B cell (primary cell): ENCODE measurements at places on chromosomes 11 and 22.

GRCh38 chr11:47946682-47947559 lies 33.4 kb upstream of the PTPRJ start:
- peaks cover 38% of the 10 kb centered on the region for H3K4me1 ChIP-seq
- H3K27me3 ChIP-seq, result no peaks in the 10 kb centered on the region
- no peaks in the 10 kb centered on the region for H3K36me3 ChIP-seq
- H3K4me3 ChIP-seq, result no peak overlapping the region

DNA sequence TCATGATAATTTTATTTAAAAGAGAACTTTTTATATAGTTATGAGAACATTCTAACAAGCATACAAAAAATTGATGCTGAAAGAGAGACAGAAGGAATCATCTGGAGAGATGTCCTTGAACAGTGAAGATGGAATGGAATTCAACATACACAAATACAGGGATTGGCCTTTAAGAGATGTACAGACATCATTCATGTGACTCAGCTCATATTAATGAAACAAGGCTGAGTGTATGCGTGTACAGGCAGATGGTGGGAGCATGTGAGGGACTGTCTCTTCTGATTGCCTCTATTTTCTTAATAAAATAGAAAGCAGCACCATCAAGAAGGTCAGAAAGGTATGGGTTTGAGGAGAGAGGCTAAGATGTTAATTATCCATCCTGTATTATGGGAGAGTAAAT lies 793.3 kb downstream of the CNTN5 start:
- H3K36me3 ChIP-seq, result no peaks in the 10 kb centered on the region
- no peaks in the 10 kb centered on the region for H3K27me3 ChIP-seq
- H3K4me3 ChIP-seq, result no peak overlapping the region
- H3K27ac ChIP-seq, result no peak overlapping the region
- DNase-seq, result no peak
- H3K4me1 ChIP-seq, result no peaks in the 10 kb centered on the region

DNA sequence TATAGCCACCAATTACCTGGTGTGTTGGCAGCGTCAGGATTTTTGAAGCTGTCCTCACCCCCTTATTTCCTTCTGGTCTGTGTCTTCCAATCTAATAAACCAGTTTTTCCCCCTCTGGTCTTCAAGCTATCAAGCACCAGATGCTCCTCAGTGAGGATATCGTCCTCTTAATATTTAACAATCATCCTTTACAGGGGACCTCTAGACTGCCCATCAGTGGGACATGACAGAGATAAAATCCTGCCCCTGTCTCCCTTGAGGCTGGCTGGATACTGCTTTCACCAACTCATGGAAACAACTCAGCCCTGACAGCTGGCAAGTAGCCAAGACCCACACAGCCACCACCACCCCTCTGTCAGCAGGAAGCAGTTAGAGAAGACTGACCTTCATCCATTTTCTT lies 421.0 kb upstream of the API5 start:
- no peaks in the 10 kb centered on the region for H3K4me1 ChIP-seq
- H3K36me3 ChIP-seq, result no peaks in the 10 kb centered on the region
- DNase-seq, result no peak
- no peak overlapping the region for H3K4me3 ChIP-seq
- H3K27me3 ChIP-seq, result no peaks in the 10 kb centered on the region

GRCh38 chr11:45234306-45235006 lies 51.7 kb downstream of the SYT13 start:
- H3K4me3 ChIP-seq, result no peak overlapping the region
- no peak for DNase-seq
- no peak overlapping the region for H3K27ac ChIP-seq
- H3K36me3 ChIP-seq, result no peaks in the 10 kb centered on the region
- H3K27me3 ChIP-seq, result peaks cover 6% of the 10 kb centered on the region

- peaks cover 5% of the 10 kb centered on the region for H3K4me1 ChIP-seq
- H3K36me3 ChIP-seq, result no peaks in the 10 kb centered on the region
- no peak overlapping the region for H3K4me3 ChIP-seq
- no peak for DNase-seq
Measured at GRCh38 chr22:23722160-23722559, 28.8 kb downstream of the ZNF70 start.

DNA sequence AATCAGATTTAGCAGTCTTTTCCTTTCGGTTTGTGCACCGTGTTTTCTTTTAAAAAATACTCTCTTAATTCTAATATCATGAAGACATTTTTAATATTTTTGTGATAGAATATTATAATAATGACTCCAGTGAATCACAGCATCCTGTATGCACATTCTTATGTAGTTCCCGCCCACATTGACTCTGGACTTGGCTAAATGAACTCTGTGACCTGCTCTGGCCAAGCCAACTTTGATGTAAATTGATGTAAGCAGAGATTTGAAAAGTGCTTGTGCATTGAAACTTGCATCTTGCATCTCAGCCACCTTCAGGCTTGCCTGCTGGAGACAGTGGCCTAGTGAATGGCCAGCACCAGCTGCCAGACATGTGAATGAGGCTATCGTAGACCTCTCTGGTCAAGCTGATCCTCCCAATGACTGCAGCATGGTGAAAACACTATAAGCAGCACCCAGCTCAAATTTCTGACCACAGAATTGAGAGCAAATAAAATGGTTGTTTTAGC lies 29.2 kb upstream of the PGM2L1 start:
- H3K4me1 ChIP-seq, result no peaks in the 10 kb centered on the region
- no peak overlapping the region for H3K27ac ChIP-seq
- no peaks in the 10 kb centered on the region for H3K27me3 ChIP-seq

DNA sequence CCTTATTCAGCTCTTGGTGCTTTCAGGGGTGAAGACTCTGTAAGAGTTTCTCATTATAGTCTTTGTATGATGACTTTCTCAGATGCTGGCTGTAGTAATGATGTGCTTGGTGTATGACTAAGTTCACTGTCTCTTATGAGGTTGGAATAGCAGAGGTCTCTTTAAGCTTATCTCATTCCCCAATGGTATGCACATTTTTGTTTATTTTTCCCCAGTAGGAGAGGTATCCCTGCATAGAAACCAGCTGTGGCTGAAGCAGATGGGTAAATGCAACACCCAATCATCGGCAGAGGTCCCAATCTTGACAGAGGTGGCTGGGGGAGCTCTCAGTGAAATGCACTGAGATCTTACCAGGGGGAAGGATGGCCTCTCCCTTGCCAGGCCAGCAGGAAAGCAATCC lies 34.6 kb downstream of the BBOX1 start:
- DNase-seq, result no peak
- no peak overlapping the region for H3K4me3 ChIP-seq
- H3K27ac ChIP-seq, result no peak overlapping the region
- H3K27me3 ChIP-seq, result no peaks in the 10 kb centered on the region

- peak; percentile 14 for DNase-seq
- H3K27me3 ChIP-seq, result peaks cover 9% of the 10 kb centered on the region
- no peaks in the 10 kb centered on the region for H3K36me3 ChIP-seq
Measured at GRCh38 chr11:120254788-120255518, 15.0 kb downstream of the POU2F3 start.

DNA sequence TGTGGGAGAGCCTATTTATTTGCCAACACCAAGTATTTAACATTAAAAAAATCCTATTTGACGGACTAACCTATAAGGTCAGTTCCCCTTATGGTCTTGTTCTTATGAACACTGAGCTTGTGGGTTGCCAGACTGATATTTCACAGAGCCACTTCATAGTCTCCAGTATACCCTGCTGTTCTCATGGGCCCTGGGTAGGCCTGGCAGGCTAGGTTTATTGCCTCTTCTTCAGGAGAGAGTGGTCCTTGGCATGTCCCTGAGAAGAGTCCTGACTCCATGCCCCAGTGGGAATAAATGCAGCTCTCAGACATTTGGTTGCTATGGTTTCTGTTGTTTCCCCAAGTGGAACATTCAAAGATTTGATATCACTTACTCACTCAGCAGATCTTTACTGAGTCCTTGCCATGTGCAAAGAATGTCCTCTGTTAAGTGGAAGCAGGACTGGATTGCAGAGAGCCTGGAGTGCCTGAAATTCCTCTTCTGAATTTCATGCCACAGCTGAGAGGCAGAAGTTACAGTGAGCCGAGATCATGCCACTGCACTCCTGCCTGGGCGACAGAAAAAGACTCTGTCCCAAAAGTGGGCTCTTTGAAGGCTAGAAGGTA lies 15.7 kb downstream of the SLC5A1 start:
- H3K27ac ChIP-seq, result no peak overlapping the region
- peaks cover 2% of the 10 kb centered on the region for H3K27me3 ChIP-seq
- H3K36me3 ChIP-seq, result no peaks in the 10 kb centered on the region
- no peak overlapping the region for H3K4me3 ChIP-seq
- no peaks in the 10 kb centered on the region for H3K4me1 ChIP-seq
- no peak for DNase-seq

DNA sequence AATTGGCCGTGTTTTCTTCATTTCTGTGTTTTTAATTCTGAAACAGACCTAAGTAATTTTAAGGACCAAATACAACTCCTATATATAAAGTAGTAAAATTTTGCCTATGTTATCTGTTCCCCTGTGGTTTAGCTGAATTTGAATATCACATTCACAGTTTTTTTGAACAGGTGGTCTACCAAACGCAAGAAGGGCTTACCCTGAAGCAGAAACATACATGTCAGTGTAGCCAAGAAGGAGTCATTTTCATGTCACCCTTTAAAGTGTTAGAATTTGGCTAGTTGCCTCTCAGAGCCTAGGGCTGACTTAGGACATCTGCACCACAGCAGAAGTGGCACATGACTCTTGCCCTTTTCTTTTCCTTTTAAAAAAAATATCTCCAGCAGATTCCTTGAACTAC lies 34.3 kb downstream of the MYBPC3 start:
- H3K36me3 ChIP-seq, result peaks cover 59% of the 10 kb centered on the region
- H3K4me3 ChIP-seq, result no peak overlapping the region

DNA sequence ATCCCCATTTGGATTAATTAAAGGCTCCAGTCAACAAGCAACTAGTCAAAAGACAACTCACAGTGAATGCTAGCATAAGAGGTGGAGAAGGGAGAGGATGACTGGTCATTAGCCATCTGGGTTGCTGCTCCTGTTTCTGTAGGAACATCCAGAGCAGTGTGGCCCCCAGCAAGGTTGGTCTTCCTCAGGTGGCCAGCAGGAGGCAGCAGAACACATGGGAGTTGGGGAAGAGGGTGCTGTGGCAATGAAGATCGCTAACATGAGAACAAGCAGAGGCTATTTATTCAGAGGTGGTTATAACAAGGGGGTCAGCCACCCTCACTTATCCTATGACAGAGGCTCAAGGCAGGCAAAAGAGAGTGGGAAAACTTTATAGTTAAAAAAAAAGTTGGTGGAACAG lies 21.3 kb downstream of the IZUMO1R start:
- H3K36me3 ChIP-seq, result no peaks in the 10 kb centered on the region
- H3K27ac ChIP-seq, result no peak overlapping the region
- DNase-seq, result peak; percentile 17
- no peaks in the 10 kb centered on the region for H3K4me1 ChIP-seq

- no peak for DNase-seq
- no peak overlapping the region for H3K4me3 ChIP-seq
- no peak overlapping the region for H3K27ac ChIP-seq
- H3K4me1 ChIP-seq, result peaks cover 19% of the 10 kb centered on the region
Measured at GRCh38 chr11:102343809-102344208, 3.2 kb upstream of the BIRC2 start.

DNA sequence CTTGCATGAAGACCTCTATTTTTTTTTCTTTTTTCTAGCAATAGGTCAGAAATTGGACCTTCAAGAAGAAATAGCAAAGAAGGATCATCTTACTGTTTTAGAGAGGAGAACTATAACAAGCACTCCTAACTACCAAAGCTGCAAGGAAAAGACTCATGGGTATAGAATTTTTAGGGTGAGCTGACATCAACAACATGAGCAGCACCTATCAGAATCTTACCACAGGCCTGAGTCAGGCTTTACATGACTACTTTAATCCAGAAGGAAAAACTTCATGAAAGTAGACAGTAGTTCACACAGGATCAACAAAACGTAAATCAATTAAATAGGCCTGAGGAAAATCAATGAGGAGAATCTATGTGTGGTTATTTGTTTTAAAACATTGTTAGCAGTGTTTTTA lies 130.5 kb downstream of the FAM76B start:
- no peak overlapping the region for H3K27ac ChIP-seq
- H3K4me1 ChIP-seq, result no peaks in the 10 kb centered on the region
- DNase-seq, result no peak
- no peak overlapping the region for H3K4me3 ChIP-seq
- no peaks in the 10 kb centered on the region for H3K27me3 ChIP-seq

- no peak overlapping the region for H3K27ac ChIP-seq
- peaks cover 5% of the 10 kb centered on the region for H3K36me3 ChIP-seq
- H3K27me3 ChIP-seq, result no peaks in the 10 kb centered on the region
- no peaks in the 10 kb centered on the region for H3K4me1 ChIP-seq
Measured at GRCh38 chr22:49561338-49561737, 266.3 kb downstream of the BRD1 start.

DNA sequence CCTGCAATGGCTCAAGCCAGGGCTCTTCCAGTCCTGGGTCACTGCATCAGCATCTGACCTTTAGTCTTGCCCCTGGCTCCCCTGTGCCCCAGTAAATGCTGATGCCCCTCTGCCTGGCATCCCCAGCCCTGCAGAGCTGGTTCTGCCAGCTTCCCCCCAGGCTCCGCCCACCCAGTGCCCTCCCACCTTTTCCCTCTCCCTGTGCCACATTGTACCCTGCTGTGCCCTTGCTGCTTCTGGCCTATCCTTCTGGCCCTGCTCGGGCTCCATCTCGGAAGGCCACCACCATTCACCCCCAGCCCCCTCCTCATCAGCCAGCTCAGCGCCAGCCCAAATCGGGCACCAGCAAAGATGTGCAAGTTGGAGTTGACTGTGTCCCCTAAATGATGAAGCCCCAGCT lies 7.4 kb downstream of the CAPN5 start:
- peaks cover 6% of the 10 kb centered on the region for H3K4me1 ChIP-seq
- H3K4me3 ChIP-seq, result no peak overlapping the region
- H3K27ac ChIP-seq, result no peak overlapping the region
- no peaks in the 10 kb centered on the region for H3K36me3 ChIP-seq
- no peaks in the 10 kb centered on the region for H3K27me3 ChIP-seq
- DNase-seq, result no peak

DNA sequence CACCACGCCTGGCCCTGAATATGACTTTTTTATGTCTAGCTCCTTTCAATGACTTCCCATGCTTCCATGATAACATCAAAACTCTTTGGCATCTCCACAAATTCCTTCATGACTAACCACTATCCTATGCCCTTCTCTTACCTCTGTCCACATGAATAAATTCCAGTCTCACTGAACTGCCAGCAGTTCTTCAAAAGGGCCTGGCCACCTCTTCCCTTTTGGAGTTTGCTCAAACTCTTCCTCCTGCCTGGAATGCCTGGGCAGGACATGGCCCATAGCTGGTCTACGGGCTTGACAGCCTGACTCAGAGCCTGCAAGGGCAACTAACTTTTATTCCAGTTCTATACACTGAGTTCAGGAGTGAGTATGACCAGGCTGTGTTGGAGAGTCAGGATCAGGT lies 41.8 kb upstream of the ZBTB16 start:
- no peaks in the 10 kb centered on the region for H3K36me3 ChIP-seq
- DNase-seq, result no peak
- H3K4me1 ChIP-seq, result no peaks in the 10 kb centered on the region
- H3K4me3 ChIP-seq, result no peak overlapping the region
- no peak overlapping the region for H3K27ac ChIP-seq
